ENCODE measurements at places on chromosomes 11 and 22. TPM values are rescaled to one million over a fixed set of nuclear protein-coding genes. Genes with fewer than 3 reads are reported as not detected.

- H3K27ac ChIP-seq: no peak overlapping the region
- DNase-seq: no peak
- no peak overlapping the region for H3K4me3 ChIP-seq
- H3K27me3 ChIP-seq: no peaks in the 10 kb centered on the region
- no peaks in the 10 kb centered on the region for H3K36me3 ChIP-seq
- H3K4me1 ChIP-seq: peaks cover 32% of the 10 kb centered on the region
Measured at GRCh38 chr11:35615921-35616900, 2.0 kb upstream of the FJX1 start.

- H3K27ac ChIP-seq: no peak overlapping the region
- peaks cover 27% of the 10 kb centered on the region for H3K36me3 ChIP-seq
- peaks cover 20% of the 10 kb centered on the region for H3K4me1 ChIP-seq
- H3K4me3 ChIP-seq: no peak overlapping the region
Measured at GRCh38 chr22:45157907-45158306, 5.8 kb upstream of the NUP50 start.

GRCh38 chr11:93542811-93543229 lies 371 bp downstream of the SMCO4 start:
- H3K27ac ChIP-seq: no peak overlapping the region
- H3K36me3 ChIP-seq: no peaks in the 10 kb centered on the region
- H3K27me3 ChIP-seq: no peaks in the 10 kb centered on the region
- peaks cover 15% of the 10 kb centered on the region for H3K4me1 ChIP-seq
- H3K4me3 ChIP-seq: peak overlapping the region; percentile 81

DNA sequence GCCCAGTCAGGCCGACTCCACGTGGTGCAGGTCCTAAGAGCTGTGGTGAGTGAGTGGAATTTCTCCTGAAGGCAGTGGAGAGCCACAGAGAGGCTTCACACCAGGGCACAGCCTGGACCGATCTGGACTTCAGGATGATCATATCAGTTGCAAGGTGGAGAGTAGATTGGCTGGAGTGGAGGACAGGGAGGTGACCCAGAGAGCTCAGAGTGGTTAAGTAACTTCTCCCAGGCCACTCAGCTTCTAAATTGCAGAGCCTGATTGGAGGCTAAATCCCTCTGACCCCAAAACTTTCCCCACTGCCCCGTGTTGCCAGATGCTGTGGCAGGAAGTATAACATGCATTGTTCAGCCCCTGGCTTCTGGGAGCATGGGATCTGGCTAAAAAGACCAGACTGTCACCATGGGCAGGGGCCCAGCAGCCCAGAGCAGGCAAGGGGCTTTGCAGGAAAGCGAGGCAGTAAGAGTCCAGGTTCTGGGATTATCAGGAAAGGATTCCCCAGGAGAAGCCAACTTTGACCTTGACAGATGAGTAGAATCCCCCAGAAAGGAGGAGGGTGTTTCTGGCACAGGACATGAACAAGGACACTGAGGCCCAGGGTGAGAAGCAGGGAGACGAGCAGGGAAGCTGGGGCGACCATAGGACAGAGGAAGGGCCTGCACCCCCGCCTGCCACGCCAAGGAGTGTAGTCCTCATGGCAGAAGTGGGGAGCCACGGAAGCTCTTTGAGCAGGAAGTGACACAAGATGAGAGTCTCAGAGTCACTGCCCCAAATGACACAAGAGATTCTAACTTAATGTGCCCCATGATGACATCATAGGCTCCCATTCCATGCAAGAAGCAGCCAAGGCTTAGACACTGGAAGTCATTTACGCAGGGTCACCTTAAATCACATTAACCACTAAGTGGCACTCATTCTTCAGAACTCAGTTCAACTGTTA lies 4.8 kb downstream of the SLC35C1 start:
- peaks cover 24% of the 10 kb centered on the region for H3K4me1 ChIP-seq
- H3K27ac ChIP-seq: no peak overlapping the region
- H3K4me3 ChIP-seq: no peak overlapping the region
- H3K27me3 ChIP-seq: no peaks in the 10 kb centered on the region
- H3K36me3 ChIP-seq: 0 out of 2 replicates have a peak, but pooled peaks cover 3% of the 10 kb centered on the region
- DNase-seq: no peak

DNA sequence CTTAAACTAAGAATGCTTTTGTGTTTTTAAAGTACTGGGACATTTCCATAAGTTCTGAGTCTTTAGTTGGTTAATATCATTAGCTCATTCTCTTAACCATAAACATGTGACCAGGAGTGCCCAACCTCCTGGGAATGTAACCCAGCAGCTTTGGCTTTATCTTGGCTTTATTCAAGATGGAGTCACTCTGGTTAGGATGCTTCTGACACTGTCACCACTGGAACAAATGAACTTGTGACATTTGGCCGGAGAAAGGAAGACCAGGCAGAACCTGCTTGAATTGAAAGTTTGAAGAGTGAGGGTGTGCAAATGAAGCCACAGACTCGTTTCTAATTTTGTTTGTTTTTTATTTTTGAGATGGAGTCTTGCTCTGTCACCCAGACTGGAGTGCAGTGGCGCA lies 54.6 kb downstream of the OSBP2 start:
- no peak for DNase-seq
- H3K27me3 ChIP-seq: no peaks in the 10 kb centered on the region
- no peaks in the 10 kb centered on the region for H3K36me3 ChIP-seq
- no peak overlapping the region for H3K27ac ChIP-seq

GRCh38 chr11:5938603-5938965 lies 3.5 kb upstream of the OR56A3 start:
- H3K4me3 ChIP-seq: no peak overlapping the region
- H3K36me3 ChIP-seq: no peaks in the 10 kb centered on the region
- peaks cover under 1% of the 10 kb centered on the region for H3K27me3 ChIP-seq
- no peak for DNase-seq
- no peak overlapping the region for H3K27ac ChIP-seq
- no peaks in the 10 kb centered on the region for H3K4me1 ChIP-seq

DNA sequence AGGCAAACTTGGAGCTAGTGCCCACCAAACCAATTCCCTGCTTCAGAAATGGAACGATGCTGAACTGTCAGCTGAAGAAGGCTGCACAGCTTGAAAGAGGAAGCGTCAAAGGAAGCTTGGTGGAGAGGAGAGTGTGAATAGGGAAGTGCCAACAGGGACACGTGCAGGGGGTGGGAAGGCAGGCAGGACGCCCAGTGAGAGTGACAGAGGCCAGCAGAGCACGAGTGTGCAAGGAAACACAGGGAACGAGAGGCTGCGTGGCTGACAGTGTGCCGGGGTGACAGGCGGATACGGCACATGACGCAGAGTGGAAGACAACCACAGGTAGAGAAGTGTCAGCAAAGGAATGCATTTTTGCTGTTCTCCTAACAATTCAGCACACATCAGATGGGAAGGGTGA lies 196.4 kb downstream of the LARGE1 start:
- H3K4me3 ChIP-seq: no peak overlapping the region
- no peaks in the 10 kb centered on the region for H3K36me3 ChIP-seq
- no peak for DNase-seq
- no peak overlapping the region for H3K27ac ChIP-seq

- peaks cover 56% of the 10 kb centered on the region for H3K4me1 ChIP-seq
- H3K27me3 ChIP-seq: no peaks in the 10 kb centered on the region
- H3K27ac ChIP-seq: peak overlapping the region; percentile 91
- H3K36me3 ChIP-seq: no peaks in the 10 kb centered on the region
- peak; percentile 96 for DNase-seq
Measured at GRCh38 chr11:63567044-63567840, 4.1 kb upstream of the PLAAT2 start.

- DNase-seq: no peak
- H3K4me3 ChIP-seq: no peak overlapping the region
Measured at GRCh38 chr22:44638971-44639760, 62.8 kb upstream of the PRR5 start.

DNA sequence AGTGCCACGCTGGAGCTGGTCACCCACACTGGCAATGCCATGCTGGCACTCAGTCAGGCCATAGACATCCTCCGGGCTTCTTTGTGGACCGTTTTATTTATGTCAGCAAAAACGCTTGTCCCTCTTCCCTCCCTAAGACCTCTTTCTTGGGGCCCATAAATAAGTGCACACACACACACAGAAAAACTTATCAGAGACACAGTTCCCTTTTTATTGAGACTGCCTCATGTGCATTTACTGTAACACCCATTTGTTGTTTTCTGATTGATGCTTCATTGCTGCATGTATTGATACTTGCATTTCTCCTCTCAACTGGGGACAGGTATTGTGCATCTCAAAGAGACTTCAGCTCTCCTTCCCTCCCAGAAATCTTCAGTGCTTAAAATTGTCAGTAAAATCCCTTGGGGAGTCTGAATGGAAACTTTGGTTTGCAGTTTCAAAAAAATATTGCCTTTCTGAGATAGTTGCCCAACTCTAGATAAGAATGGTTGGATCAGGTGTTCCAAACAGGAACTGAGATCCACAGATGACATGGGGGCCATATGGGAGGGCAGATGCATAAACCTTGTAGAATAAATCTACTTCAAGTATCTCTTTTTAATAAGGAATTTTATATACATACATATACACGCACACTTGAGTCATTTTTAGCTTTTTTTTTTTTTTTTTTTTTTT lies 50.9 kb downstream of the PPP2R1B start:
- DNase-seq: no peak
- no peaks in the 10 kb centered on the region for H3K4me1 ChIP-seq
- no peak overlapping the region for H3K4me3 ChIP-seq
- no peak overlapping the region for H3K27ac ChIP-seq
- H3K27me3 ChIP-seq: no peaks in the 10 kb centered on the region
- peaks cover 21% of the 10 kb centered on the region for H3K36me3 ChIP-seq

DNA sequence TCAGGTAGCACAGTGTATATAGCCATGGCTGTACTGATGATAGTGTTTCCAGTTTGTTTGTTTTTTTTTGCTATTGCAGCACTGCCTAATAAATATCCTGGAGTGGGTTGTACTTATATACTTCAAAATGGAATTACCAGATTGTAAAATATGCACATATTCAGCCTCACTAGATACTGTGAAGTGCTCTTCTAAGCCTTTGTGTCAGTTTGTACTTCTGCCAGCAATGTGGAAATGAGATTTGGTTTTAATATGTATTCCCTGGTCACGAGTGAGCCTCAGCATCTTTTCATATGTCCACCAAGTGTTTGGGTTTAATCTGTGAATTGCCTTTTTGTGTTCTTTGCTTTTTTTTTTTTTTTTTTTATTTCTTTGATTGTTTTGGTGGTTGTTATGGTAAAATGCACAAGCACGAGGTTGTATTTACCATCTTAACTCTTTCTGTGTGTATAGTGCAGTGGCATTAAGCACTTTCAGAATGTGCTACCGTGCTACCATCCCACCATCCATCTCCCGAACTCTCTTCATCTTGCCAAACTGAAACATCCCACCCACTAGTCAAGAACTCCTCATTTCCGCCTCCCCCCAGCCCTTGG lies 34.9 kb downstream of the ST3GAL4 start:
- H3K27me3 ChIP-seq: no peaks in the 10 kb centered on the region
- H3K4me3 ChIP-seq: no peak overlapping the region
- no peaks in the 10 kb centered on the region for H3K36me3 ChIP-seq
- DNase-seq: no peak

- H3K36me3 ChIP-seq: no peaks in the 10 kb centered on the region
- peak; percentile 87 for DNase-seq
- H3K27ac ChIP-seq: peak overlapping the region; percentile 87
- H3K27me3 ChIP-seq: no peaks in the 10 kb centered on the region
- H3K4me1 ChIP-seq: peaks cover 12% of the 10 kb centered on the region
Measured at GRCh38 chr11:819129-819931, 616 bp downstream of the PNPLA2 start.

- H3K36me3 ChIP-seq: 0 out of 2 replicates have a peak, but pooled peaks cover 14% of the 10 kb centered on the region
- H3K27me3 ChIP-seq: no peaks in the 10 kb centered on the region
- DNase-seq: no peak
- H3K27ac ChIP-seq: no peak overlapping the region
- H3K4me3 ChIP-seq: no peak overlapping the region
- H3K4me1 ChIP-seq: peaks cover 28% of the 10 kb centered on the region
Measured at GRCh38 chr11:86812981-86813380, 12.6 kb downstream of the PRSS23 start.

DNA sequence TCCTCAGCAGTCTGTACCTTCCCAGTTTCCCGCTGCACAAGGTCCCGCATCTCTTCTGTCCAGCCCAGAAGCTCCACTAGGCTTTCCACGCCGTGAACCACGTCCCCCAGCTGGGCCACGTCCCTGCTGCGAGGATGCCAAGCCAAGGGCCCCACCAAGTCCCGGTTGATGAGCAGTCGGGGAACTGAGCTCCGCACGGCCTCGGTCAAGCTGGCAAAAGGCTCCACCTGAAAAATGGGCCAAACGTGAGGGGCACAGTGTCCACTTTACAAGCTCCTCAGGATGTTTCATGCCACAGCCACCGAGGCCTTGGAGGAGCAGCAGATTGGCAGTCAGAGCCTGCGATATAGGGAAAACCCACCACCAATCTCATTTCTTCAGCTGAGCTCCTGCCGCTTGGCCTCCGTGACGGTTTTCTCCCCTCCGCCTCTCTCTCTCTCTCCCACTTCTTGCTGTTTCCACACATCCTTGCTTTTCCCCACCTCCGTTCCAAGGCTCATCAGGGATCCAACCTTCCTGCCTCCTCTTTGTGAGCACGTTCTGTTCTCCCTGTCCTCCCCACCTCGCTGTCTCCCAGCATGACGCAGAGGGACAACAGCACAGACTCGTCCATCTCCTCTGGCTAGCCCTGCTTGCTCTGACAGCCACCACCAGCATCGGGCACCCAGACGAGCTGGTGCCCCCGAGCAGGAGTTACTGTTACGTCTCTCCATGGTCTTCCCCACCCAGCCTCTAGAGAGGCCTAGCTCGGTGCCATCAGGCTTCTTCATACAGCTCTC lies 11.5 kb downstream of the RIC8A start:
- no peak for DNase-seq
- H3K4me1 ChIP-seq: no peaks in the 10 kb centered on the region
- no peaks in the 10 kb centered on the region for H3K36me3 ChIP-seq
- H3K4me3 ChIP-seq: no peak overlapping the region

- no peak overlapping the region for H3K4me3 ChIP-seq
- no peaks in the 10 kb centered on the region for H3K36me3 ChIP-seq
- no peaks in the 10 kb centered on the region for H3K4me1 ChIP-seq
- no peak for DNase-seq
Measured at GRCh38 chr11:101195294-101195693, 65.7 kb upstream of the PGR start.

DNA sequence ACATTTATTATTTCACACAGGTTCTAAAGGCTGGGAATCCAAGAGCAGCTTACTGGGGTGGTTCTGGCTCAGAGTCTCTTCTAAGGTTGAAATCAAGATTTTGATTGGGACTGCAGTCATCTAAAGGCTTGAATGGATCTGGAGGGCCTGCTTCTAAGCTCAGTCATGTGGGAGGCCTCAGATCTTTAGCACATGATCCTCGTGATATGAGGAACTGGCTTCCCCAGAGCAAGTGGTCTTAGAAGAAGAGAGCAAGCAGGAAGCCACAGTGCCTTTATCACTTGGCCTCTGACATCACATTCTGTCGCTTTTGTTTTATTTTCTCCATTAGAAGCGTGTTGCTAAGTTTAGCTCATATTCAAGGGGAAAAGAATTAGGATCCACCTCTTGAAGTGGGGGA lies 88.9 kb downstream of the ARFGAP2 start:
- no peaks in the 10 kb centered on the region for H3K4me1 ChIP-seq
- no peak overlapping the region for H3K27ac ChIP-seq
- no peaks in the 10 kb centered on the region for H3K36me3 ChIP-seq
- DNase-seq: no peak
- H3K4me3 ChIP-seq: no peak overlapping the region
- no peaks in the 10 kb centered on the region for H3K27me3 ChIP-seq

- peak; percentile 49 for DNase-seq
- no peaks in the 10 kb centered on the region for H3K36me3 ChIP-seq
- peaks cover 47% of the 10 kb centered on the region for H3K27me3 ChIP-seq
Measured at GRCh38 chr22:50016988-50017700, 4.6 kb upstream of the IL17REL start.

GRCh38 chr11:17513853-17514252 lies 30.4 kb downstream of the USH1C start:
- H3K4me3 ChIP-seq: no peak overlapping the region
- no peaks in the 10 kb centered on the region for H3K36me3 ChIP-seq
- no peak overlapping the region for H3K27ac ChIP-seq
- H3K4me1 ChIP-seq: no peaks in the 10 kb centered on the region

The POLD4 gene
- 83.7 TPM for total RNA-seq

The AIFM3 gene
- 7.4 TPM for total RNA-seq

The DRD2 gene
- total RNA-seq: not detected

The KLHL35 gene
- 11.1 TPM for total RNA-seq

The OR9Q1 gene
- total RNA-seq: not detected

Measured in PC-9 (cell line).